ENCODE measurements at places on chromosomes 16 and 17. TPM values are rescaled to one million over a fixed set of nuclear protein-coding genes. Genes with fewer than 3 reads are reported as not detected.
A peak's percentile ranks its signal among the peaks of the same experiment; 100 is the strongest.

GRCh38 chr16:21949713-21950260, 3.4 kb upstream of the UQCRC2 start:
- DNase-seq, result no peak

The CEP112 gene
- total RNA-seq, result 4.3 TPM

DNA sequence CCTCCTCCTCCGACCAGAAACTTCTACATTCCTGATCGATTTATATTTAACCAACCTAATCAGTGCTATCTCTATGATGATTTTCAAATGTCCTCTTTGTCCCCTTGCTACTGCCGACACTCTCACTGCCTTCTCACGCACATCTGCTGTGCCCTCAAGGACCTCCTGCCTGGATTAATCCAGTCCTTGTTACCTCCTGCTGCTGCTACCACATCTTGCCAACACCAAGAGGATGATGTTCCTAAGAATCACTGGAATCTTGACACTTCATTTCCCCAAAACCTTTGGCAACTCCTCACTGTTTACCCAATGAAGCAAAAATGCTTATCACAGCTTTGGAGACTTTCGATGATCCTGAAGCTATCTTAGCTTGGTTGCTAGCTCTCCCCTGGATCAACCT, 287.3 kb upstream of the AXIN2 start:
- DNase-seq, result no peak

GRCh38 chr17:76689859-76690258, 20.9 kb downstream of the MXRA7 start:
- no peak for DNase-seq

The TEDC2 gene
- total RNA-seq, result 2.2 TPM

The TMEM94 gene
- total RNA-seq, result 28.8 TPM

The YPEL2 gene
- 9.2 TPM for total RNA-seq

DNA sequence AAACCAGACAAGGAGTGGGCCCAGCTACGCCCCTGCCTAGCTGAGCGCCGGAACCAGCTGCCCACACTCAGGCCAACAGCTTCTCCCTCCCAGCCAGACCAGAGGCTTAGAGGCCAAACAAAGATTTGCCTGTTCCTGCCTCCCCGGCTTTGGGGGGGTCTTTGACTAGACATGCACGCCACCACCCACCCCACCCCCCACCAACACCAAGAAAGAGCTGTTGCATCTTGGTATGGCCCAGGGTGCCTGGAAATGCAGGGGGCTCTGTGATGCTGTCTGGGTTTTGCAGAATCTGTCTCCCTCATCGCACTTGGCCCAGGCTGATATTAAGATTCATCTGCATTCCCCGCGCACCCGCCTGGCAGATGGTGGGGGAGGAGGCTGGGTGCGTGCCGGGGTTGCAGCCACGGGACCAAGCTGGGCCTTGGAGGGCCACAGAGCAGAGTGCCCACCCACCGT, 1.3 kb upstream of the NXPH3 start:
- no peak for DNase-seq

The CMTM2 gene
- total RNA-seq, result 0.55 TPM

GRCh38 chr16:85641776-85642176, 28.7 kb downstream of the GSE1 start:
- peak; percentile 84 for DNase-seq

GRCh38 chr16:50251375-50252081, 14.8 kb upstream of the ADCY7 start:
- no peak for DNase-seq

The TBC1D3G gene
- not detected for total RNA-seq

GRCh38 chr17:77505181-77505639, 364.4 kb downstream of the SEC14L1 start:
- DNase-seq, result no peak

The SPN gene
- total RNA-seq, result 3.3 TPM

The CA10 gene
- total RNA-seq, result not detected

DNA sequence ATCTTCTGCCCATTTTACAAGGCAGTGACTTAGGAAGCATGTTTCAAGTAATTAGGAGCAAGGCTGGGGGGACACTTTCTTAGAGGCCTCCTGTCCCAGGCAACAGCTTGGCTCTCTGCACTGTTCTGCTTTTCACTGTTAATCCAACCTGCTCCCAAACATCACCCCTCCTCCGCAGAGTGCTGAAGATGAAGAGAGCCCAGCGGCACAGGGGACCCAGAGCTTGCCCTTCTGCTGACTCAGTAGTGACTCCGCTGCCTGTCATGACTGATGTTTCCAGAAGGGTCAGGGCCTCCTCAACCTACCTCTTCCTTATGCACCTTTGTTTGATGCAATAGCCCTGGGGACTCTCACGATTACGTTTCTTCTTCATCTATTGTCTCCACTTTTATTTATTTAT, 38.9 kb upstream of the NDRG4 start:
- DNase-seq, result no peak

DNA sequence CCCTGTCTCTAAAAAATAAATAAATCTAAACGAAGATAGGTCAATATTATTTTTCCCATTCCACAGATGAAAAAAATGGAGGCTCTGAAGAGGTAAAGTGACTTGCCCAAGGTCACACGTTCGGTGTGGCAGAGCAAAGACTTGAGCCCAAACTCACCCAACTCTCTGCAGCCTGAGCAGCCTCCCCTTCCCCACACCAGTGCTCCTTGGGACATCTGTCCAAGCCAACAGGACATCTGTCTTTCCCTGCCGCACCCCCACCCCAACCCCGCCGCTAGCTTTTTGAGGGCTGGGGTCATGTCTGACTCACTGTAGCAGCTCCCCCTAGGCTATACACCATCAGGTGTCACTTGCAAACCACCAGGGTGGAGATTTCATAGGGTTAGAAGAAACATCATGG, 5.2 kb upstream of the BEAN1 start:
- no peak for DNase-seq

DNA sequence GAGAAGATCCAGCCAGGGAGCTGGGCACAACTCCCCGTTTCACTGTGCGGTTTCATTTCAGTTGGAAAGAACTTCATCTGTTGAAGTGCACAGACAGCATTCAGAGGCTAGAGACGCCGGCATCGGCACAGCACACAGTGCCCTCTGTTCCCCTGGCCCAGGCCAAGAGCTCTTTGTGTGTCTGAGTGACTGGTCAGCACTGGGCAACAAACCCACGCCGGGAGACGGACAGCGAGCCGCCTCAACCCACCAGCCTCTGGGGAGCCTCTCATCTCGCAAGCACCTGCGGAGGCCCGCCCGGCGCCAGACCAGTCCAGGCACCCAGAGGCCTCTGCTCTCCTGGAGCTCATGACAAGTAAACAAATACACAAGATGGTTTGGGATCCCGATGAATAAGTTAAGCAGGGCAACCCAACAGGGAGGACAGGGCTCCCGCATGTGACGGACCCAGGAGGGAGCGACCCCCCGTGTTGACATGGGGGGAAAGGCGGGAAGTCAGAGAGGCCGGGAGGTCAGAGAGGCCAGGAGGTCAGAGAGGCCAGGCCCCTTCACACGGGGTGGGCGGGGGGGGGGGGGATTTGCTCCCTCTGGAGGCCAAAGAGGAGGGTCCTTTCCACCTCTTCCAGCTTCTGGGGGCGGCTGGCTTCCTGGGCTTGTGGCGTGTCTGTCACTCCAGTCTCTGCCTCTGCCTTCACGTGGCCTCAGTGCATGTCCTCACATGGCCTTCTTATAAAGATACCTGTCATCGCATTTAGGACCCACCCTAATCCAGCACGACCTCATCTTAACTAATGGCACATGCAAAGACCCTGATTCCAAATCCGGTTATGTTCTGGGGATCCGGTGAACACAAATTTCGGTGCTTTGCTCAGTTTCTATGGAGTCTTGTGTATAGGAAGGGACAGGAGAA, 25.8 kb upstream of the KLHDC4 start:
- peak; percentile 78 for DNase-seq

DNA sequence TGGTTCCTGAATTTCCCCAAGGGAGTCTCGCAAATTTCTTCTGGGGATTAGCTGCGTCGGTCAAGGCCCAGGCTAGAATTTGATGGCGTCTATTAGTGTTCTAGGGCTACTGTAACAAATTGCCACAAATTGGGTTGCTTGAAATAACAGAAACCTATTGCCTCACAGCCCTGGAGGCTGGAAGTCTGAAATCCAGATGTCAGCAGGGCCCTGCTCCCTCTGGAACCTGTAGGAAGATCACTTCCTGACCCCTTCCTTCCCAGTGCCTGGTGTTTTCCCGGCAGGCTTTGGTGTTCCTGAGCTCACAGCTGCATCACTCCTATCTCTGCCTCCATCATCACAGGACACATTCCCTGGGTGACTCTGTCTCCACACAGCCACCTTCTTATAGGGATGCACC, 24.4 kb downstream of the DHRS7C start:
- no peak for DNase-seq

GRCh38 chr16:74999609-75000480, 1.0 kb downstream of the ZNRF1 start:
- peak; percentile 70 for DNase-seq

The DHX58 gene
- total RNA-seq, result 9.0 TPM

DNA sequence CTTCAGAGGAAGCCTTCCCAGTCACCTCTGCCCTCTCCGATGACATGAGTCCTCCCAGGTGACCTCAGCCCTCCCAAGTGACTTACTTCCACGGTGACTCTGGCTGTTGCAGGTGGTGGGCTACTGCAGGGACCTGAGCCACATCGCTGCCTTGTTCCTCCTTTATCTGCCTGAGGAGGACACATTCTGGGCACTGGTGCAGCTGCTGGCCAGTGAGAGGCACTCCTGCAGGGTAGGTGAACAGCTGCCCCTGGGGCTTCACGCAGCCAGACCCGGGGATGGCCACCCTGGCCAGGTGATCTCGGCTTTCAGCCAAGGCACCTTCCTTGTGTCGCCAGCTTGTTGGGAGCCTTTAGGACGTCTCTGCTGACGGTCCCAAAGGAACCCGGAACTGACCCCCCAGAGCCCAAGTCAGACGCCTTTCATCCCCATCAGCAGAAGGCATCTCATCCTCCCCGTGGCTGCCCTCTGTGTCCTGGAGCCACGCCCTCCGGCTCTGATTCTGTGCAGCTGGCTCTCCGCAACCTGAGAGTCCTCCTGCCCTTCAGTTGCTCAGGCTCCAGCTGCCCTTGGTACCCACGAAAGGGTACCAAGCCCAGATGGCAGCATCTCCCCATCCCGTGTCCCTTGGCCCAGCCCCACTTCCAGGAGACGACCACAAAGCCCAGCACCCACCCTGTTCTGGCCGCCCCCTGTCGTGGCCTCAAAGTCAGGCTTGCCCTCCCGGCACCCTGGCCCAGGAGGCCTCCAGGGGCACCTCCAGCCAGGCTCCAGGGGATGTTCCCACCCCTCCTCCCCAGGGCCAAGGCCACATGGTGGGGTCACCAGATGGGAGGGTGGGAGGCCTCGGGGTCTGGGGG, 81.7 kb downstream of the GOSR1 start:
- DNase-seq, result no peak

DNA sequence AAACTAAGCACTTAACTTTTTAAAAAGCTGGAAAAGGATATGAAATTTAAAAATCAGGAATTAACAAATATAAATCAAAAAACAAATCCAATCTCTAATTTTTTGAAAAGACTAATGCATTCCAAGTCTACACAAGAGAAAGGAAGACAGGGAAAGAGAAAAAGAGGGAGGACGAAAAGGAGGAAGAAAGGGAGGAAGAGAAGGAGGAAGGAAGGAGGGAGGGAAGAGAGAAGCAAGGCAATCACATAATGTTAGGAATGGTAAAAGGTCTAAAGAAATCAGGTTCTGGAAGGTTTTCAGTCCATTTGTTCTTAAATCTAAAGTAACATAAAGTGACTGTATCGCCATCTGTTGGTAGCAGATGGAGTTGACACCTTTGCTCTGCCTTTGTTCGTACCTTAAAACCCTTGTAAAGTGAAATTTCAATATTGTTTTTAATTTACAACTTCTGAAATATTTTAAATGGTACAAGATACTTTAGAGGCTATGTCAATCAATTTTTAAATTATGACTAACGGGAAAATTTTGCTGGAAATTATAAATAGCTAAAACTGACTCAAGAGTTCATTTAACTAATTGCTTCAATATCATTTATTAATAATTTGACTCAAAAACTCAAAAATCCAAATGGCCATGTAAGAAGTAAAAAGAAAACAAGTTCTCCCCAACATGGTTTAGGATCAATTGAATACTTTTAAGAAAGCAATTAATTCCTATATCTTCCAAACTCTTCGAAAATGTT, 20.4 kb upstream of the CDYL2 start:
- no peak for DNase-seq

The MLX gene
- 34.6 TPM for total RNA-seq

- no peak for DNase-seq
Observed at GRCh38 chr17:35716897-35717465, 14.5 kb upstream of the RASL10B start.

The RNF112 gene
- 0.66 TPM for total RNA-seq

The NPIPB6 gene
- total RNA-seq, result 0.88 TPM

GRCh38 chr17:69533481-69534234, 119.2 kb downstream of the MAP2K6 start:
- DNase-seq, result no peak

DNA sequence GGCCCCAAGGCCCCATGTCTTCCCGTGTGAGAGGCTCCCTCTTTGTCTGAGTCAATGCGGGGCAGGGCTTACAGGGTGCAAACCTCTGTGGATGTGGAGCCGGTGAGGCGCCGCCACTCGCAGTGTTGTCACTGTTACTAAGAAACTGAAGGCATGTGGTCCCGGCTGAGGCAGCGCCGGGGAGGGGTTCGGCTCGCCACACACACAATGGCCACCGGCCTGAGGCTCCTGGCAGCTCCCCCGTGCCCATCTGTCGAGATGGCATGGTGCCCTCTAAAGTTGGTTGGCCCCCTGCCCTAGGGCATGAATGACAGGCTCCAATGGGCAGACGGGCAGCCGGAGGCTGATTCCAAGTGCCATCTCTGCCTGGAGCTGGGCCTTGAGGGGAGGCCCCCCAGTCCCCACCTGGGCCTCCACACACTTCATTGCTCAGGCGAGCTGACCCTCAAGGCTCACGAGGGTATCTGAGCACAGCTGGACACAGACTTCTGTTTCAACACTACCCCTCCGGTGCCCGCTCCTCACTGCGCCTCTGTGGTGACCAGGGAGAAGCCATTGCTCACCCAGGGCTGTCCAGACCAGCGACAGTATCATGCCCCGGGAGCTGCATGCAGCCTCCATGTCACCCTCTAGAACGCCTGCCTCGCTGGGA, 137.2 kb downstream of the C16orf78 start:
- no peak for DNase-seq

- peak; percentile 62 for DNase-seq
Observed at GRCh38 chr16:69848637-69849545, 86.8 kb downstream of the WWP2 start.

DNA sequence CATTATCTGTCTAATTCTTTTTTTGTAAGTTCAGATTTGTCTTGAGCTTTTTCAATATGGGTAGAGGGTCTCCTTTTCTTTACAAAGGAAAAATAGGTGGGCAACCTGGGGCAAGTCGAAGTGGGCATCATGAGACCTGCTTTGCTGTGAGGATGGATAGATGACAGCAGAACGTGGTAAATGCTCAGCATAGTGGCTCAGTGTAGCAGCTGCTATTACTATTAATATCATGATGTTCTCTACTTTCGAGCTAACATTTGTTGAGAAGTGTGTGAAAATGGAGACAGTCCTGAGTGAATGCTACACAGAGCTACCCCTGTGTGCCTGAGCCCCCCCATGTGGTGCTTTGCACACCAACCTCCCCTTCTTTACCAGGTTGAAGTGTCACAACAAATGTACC, 39.0 kb upstream of the LGALS9 start:
- no peak for DNase-seq

Data from right lobe of liver (tissue), 6 donors.